ENCODE measurements at places on chromosomes 1 and 21.
A peak's percentile ranks its signal among the peaks of the same experiment; 100 is the strongest.

GRCh38 chr21:41428847-41429246 is 2.8 kb downstream of the MX1 start:
- no peak for DNase-seq

GRCh38 chr1:186617926-186618325 is 62.3 kb downstream of the PTGS2 start:
- no peak for DNase-seq

DNA sequence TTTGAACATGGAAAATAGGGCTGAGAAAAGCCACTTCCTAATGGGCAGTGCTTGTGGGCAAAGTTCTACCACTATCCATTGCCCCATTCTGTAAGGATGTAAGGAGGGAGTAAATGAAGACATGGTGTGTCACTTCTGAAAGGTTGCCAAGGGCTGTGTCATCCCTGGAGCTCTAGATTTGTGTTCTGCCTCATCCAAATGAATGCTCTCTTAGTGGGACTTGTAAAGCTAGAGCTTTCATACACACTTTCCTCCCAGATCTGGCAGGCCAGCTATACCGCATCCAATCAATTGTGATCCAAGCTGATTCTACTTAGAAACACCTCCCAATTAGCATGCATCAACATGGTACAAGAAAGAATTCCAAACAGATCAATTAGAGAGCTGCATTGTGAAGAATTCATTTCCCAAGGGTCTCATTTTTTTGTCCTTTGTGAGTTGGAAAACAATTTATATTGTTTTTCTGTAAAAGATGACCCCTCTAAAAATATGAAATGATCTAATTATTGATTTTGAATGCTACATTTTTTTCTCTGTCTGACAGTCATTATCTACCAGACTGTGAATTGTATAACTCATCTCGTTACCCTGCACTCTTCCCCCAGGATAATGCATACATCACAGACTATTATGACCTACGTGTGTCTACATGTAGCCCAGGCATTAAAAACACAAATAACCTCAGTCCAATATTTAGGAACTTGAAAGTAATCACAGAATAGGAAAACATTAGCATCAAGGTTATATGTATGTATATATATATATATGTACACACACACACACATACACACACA is 117.1 kb upstream of the DUSP10 start:
- no peak for DNase-seq

DNA sequence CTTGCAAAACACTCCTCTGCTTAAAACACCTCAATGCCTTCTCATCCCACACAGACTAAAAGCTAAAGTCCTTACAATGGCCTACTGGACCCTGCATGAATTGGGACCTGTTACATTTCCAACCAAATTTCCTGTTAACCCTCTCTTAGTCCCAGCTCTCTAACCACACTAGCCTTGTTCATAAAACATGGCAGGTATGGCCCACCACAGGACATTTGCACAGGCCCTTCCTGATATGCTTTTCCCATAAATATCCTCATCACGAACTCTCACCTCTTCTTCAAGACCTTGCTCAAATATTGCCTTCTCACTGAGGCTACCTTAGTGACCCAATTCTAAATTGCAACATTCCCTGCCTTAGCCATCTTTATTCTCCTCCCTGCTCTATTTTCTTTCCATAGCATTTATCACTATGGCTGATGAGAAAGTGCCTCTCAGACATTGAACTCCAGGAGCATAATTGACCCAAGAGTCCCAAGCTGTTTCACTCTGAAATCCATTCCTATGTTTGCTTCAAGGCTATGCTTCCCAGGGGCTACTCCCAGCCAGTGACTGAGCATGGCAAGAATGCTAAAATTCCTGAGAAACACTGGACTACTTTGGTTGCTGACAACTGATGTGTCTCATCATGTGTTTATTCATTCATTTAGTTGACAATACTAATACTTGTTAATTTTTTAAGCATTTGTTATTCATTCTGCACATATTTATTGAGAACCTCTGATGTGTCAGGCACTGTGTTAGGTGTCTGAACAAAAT is 2.7 kb upstream of the PALMD start:
- no peak for DNase-seq

DNA sequence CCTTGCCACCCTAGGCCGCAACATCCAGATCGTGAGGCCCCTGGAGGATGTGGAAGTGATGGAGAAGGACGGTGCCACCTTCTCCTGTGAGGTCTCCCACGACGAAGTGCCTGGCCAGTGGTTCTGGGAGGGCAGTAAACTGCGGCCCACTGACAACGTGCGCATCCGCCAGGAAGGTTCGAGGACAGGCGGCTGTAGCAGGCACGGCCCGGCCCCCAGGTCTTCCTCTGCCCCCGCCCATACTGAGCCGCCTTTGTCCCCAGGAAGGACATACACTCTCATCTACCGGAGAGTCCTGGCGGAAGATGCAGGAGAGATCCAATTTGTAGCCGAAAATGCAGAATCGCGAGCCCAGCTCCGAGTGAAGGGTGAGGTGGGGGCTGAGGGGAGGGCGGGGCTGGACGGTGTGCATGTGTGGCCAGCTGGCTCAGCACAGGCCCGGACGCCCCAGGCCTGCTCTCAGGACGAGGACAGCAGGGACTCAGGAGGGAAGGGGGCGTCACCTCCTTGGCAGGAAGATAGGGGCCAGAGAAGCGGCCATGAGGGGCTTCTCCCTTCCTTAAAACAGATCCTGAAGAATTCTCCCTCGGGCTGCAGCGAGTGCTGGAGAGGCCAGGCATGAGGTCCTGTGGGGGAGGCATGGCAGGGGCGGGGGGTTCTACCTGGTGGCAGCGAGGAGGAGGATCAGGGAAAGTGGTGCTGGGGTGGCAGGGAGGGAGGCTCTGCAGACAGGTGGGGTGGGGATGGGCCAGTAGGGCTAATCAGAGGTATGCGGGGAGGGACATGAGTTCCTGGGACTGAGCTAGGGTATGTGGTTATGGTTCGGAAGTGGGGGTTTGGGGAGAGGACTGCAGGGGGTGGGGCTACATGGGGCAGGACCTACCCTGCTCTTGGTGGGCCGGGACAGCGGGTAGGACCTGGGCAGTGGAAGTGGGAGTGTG is 69.9 kb downstream of the OBSCN start:
- DNase-seq: no peak

DNA sequence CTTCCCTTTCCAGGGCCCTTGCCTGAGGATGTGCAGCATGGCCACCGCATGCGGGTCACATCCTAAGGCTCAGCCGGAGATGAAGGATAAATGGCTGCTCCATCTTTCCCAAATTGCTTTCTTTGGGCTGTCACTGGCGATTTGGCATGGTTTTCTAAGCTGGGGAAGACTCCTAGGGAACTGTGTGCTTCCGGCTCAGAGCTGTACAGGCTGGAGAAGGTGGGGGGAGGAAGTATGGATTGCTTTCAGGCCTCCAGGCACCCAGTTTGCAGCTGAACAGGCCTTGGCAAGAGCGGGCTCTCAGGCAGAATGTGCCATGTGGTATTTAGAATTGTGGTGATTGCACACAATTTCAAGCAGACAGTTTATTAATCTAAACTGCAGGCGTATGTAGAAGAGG is 48.9 kb downstream of the TMEM53 start:
- no peak for DNase-seq

DNA sequence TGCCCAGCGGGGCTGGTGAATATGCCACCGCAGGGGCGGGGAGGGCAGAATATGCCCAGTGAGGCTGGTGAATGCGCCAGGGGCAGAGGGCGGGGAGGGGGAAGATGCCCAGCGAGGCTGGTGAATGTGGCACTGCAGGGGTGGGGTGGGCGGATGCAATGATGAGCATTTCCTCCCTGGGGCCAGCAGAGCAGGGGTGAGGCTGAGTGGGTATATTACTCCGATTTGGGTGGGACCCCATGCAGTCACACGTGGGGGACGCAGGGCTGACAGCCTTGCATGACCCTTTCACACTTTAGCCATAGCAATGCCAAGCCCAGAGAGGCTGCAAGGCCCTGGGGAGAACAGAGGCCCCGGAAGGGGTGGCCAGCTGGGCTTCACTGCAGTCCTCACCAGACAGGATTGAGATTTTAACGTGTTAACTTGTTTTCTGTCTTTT is 9.3 kb upstream of the SLX9 start:
- DNase-seq: peak; percentile 72

DNA sequence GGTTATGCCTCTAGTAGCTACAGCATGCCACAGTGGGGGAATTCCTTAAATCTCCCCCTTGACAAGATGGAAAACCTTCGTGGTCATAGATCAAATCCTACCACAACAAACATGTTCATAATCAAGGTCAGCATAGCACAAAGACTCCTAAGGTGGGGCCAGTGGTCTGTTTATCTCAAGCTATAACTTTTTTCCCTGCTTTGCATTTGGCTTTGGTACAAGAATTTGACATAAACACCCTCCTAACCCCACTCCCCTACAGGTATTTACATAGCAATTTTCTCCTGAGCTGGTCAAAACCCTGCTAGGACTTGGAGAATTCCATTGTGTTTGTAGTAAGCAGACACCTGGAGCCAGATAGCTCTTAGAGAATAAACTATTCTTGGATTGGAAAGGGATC is 58.5 kb downstream of the HIVEP3 start:
- no peak for DNase-seq

GRCh38 chr1:217526636-217527035 is 104.3 kb downstream of the GPATCH2 start:
- DNase-seq: no peak

GRCh38 chr21:33076600-33077329 is 6.8 kb downstream of the OLIG1 start:
- no peak for DNase-seq

DNA sequence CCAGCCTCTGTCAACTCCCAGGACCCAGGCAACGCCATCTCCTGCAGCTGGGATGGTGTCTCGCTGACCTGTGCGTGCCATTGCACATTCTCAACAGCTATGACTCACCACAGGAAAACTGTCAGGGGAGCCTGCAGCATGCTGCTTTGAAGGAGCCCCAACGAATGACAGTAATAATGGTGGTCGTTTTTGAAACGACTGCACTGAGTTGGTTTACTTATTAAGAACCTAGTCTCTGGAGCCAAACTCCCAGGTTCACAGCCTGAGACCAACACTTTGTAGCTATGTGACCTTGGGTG is 21.6 kb downstream of the TCEA3 start:
- DNase-seq: no peak

DNA sequence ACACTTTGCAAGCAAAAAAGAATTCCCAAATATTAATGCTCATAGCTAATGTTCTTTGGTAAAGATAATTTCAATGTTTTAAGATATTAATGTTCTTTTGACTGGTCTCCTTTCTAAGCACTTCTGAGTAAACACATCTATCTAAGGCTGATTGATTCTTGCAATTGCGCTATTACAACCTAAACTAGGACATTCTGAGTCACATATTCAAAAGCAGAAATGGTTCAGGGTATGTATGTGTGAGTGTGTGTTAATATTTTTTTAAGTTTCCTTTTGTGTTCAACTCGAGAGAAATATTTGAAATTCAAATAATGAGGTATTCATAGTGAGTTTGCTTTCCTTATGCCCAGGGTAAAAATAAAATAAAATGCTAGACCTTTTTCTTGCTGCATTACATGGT is 203.6 kb upstream of the GRIK3 start:
- no peak for DNase-seq

DNA sequence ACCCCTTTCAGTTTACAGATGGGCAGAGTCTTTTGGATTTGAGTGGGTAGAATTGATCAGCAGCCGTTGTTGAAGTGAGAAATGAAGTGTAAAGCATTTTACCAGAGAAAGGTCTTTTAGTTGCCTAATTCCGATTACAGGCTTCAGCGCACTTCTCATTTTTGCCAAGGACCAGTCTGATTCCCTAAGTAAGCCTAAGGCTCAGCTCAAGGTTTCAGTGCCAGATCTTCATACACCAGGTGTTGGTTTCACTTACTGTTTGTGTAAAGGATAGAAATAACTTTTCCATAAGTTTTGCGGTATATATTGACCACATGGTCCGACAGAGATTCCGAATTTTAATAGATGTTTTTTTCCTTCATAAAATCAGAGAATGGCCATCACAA is 83.9 kb upstream of the BMP8A start:
- DNase-seq: no peak

DNA sequence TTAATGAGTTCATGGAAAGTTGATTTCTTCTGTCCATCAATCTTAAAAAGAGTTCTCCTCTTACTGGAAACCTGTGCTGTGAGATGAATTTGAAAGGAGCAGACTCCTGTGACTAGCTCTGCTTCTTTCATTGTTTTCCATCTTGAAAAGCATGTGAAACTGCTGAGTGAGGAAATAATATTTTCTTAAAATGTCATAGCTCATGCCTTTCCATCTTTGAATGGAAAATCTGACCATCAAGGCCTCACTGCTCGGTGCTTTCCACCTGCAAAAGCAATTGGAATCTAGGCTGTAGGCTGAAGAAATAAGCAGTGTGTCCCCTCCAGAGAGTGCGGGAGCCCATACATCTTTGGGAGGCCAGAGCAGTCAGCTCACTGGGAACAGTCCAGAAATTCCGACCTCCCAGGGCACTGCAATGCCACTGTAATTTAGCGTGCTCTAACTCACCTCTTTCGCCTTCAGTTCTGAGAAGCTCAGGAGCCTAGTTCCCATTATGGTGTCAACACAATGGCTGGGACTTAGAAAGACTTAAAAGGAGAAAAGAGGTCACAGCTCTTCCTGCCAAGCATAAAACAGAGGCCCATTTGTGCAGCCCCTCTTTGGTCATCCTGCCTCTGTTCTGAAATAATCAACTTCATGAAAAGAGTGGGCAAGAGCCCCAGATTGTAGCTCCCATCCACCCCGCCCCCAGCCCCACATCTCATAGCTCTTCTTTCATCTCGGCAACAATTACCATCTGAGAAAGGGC is 50.4 kb upstream of the F3 start:
- DNase-seq: no peak

GRCh38 chr21:35563885-35564451 is 496.4 kb downstream of the SETD4 start:
- no peak for DNase-seq

GRCh38 chr1:234188454-234188792 is 184.8 kb upstream of the COA6 start:
- no peak for DNase-seq

GRCh38 chr1:183838221-183838620 is 33.3 kb downstream of the RGL1 start:
- DNase-seq: no peak

GRCh38 chr21:42101246-42101645 is 30.1 kb downstream of the UMODL1 start:
- no peak for DNase-seq

GRCh38 chr21:38819719-38820159 is 14.0 kb downstream of the ETS2 start:
- DNase-seq: no peak

GRCh38 chr1:22318279-22318981 is 133.2 kb upstream of the ZBTB40 start:
- DNase-seq: no peak

Data from germinal center (tissue), 1 donor.